ENCODE measurements at places on chromosomes 4 and X.

- DNase-seq = no peak
Measured at GRCh38 chrX:103347682-103348397, 8.5 kb upstream of the TCEAL9 start.

DNA sequence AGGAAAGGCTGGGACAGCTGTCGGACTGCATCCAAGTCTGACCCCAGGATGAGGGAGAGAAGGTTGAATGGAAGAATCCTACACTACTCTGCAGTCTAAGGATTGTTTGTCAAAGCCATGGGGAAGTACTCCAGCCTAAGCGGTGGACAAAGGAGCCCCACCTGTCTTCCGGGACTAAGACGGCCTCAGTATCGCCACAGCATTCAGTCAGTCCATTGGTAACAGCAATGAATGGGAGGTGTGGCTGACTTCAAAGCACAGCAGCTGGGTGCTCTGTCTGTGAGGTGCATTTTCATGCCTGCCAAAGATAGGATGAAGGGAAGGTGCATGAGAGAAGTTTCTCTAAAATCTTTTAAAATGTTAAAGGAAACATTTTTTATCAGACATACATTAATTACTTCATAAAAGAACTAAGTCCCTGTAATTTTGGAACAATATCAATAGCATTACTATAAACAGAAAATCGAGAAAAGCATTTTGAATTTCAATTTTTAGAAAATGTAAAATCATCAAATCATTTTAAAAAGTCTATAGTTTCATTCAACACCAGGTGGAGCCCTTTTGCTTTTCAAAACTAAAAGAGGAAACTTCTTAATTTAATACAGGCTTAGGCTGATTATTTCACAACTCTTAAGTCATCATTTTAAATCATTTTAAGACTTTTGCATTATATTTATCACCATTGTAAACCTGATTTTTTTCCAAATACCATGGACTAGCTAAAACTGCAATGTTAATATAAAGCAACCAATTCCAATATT is 27.6 kb upstream of the INTU start:
- peak; percentile 90 for DNase-seq

DNA sequence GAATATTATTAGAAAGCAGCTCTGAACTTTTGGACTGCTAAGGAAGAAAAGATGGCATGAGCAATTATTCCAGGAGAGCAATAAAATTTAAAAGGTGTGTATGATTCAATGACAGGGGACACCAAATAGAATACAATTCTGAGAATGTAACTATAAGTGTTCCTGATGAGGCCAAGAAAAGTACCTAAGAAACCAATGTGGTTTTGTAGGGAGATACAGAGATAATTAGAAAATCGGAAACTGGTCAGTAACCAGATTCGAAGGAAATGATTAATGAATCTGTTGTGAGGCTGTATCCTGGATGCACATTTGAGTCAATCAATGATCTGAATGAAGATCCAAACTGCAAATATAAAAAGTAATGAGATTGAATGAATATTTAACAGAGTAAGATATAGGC is 6.0 kb downstream of the NOA1 start:
- DNase-seq = no peak

DNA sequence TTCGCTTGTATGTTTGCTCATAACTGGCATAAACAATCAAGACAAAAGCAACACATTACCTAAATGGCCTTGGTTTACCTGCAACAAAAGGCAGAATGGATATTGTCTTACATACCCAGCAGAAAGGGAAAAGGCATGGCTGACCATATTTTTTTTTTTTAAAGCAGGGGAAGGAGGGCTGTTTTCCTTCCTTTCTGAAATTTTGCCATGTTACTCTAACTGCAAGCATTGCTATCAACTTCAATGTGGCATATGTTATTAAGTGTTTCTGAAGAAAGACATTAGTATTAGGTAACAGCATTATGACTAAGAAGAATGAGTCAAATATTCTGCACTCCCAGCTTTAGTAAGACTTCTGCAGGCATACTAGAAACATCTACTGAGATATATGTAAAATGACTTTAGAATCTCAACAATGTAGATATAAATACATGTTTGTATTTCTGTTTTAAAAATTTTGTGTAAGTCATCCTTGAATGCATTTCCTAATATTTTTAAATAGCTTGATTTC is 512.6 kb upstream of the FAM241A start:
- no peak for DNase-seq

GRCh38 chrX:72180539-72180938 is 1.0 kb upstream of the PIN4 start:
- DNase-seq = no peak

DNA sequence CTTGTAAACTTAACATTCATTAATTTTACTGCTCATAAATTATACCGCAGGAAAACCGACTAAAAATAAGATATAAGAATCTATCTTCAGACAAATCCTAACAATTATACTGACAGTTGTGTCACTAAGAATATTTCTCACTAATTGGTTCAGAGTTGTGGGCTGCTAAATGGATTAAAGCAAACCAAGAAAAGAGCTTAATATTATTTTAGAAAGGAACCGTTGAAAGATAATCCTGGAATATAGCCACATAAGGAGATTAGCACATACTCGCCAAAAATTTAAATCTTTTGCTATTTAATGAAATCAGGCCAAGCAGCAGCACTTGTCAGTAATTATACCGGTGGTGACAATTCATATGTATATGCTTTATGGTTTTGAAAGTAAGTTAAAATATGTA is 132.8 kb downstream of the SLIT2 start:
- DNase-seq = no peak

DNA sequence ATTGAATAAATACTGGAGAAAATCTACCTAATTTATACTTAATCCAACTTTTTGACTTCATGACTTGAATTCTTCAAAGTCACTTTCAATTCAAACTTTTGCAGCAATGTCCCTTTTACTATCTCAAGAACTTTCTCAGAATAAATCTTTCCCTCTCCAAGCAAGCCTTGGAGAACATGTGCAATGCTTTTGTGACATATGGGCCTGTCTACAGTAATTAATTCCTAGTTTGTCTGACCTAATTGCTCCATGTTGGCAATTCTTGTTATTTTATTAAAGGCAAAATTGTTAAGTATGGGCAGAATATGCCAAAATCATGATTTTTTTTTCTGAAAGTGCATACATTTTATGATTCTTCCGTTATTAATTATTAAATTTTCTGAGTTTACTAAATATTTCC is 1115.3 kb downstream of the PDHA2 start:
- DNase-seq = no peak

DNA sequence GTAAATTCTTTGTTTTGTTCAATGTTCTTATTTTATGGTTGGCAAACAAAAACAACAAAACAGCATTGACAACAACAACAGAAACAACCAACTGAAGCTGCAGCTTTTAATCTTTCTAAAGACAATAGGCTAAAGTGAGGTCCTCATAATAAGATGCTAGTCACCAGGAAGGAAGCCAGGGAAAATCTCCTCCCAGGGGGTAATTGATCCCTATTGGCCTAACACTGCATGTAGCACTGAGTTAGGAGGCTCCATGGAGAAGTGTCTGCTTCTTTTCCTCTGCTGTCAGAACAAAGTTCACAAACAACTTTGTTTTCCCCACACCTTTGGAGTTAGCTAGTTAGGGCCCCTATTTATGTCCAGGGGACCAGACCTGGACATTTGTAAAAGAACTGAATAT is 4.7 kb upstream of the LRAT start:
- no peak for DNase-seq

DNA sequence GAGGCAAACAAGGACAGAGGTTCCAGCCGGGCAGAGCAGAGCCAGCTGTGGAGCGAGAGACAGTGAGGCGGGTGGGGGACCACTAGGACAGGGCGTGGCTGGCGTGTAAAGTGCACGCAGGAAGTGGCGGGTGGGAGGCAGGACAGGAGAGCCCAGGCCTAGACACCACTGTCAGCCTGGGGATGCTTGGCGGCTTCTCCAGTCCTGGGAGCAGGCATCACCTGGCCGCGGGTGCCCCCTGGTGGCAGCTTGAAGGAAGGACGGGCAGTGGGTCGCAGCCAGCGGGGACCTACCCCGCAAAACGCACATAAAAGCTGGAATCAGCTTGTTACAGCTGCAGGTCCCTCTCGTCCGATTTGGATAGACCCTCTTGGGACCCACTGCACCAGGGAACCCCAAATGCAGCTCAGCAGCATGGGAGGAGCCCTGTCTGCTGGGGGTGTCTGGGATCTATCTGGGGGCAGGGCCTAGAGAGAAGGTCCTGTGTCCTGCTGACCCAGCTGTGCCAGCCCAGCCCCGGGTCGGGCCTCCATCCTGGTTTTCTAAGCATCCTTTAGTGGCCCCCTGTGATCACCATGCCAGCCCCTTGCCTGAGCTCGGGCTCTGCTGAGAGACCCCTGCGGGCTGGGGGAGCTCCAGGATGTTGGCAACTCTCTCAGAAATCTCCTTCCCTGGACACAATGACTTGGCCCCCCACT is 57.7 kb downstream of the WFS1 start:
- DNase-seq = peak; percentile 91

- DNase-seq = peak; percentile 79
Measured at GRCh38 chrX:10633722-10634121, 13.3 kb upstream of the MID1 start.

GRCh38 chrX:134717698-134718097 is 59.4 kb upstream of the PLAC1 start:
- no peak for DNase-seq

GRCh38 chr4:187387739-187388138 is 607.8 kb upstream of the ZFP42 start:
- DNase-seq = peak; percentile 56

DNA sequence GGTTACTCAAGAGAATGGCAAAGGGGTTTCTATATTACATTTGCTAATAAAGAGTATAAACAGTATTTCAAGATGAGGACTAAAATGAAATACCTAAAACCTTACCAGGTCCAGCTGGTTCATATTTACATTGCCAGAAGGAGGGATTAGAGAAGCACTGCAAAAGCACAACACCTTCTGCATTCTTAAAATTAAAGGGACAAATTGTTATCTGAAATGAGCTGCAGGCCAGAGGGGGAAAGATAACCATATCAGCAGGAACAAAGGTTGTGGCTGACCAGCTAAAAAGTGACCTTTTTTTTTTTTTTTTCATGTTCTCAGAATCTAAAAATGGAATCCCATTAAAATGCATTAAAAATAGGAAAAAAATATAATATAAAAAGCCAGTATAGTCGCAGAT is 39.7 kb downstream of the AFF2 start:
- DNase-seq = no peak

DNA sequence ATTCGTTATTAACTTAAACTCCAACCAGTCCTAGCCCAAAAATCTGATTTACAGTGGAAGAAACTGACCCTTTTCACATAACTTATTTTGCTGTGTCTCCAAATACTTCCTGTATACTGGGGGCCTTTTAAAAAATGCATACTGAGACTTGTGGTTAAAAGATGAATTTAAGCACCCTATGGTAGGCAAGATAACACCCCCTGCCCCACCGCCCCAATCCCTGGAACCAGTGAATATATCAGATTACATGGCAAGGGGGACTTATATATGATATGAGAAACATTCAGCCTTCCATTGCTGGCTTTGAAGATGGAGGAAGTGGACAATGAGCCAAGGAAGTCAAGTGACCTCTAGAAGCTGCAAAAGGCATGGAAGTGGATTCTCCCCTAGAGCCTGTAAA is 3.1 kb upstream of the CLCN3 start:
- DNase-seq = no peak

DNA sequence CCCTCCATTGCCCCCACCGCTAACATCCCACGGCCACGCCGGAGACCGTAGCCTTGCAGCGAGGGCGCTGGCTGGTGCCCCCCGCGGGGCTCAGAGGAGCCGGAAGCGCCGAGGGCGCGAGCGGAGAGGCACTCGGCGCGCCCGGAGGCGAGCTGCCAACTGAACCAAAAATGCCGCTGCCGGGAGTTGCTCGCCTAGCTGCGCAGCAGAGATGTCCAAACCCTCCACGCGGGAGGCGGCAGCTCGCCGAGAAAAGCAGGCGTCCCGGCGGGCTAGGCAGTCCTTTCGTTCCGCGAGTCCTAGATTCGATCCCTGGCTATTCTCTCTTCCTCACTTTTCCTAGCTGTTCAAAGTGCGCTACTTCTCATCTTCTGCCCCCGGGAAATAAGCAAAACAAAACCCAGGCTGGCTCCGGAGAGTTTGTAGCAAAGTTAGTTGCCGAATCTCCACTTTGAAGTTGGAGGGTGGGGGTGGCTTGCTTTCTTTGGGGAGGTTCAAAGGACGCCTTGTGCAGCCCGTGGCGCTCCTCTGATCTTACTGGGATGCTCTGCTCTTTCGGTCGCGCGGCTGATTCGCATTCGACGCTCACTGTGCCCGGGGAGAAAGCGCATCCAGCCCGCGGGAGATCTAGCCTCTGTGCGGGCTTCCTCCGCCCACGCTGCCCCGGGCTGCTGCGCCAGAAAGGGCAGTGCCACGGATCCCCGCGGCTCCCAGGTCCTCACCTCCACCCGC is 723 bp downstream of the NKX6-1 start:
- peak; percentile 68 for DNase-seq

- DNase-seq = no peak
Measured at GRCh38 chrX:109840585-109840984, 107.5 kb upstream of the ACSL4 start.

GRCh38 chr4:57550198-57550597 is 440.0 kb upstream of the IGFBP7 start:
- no peak for DNase-seq

DNA sequence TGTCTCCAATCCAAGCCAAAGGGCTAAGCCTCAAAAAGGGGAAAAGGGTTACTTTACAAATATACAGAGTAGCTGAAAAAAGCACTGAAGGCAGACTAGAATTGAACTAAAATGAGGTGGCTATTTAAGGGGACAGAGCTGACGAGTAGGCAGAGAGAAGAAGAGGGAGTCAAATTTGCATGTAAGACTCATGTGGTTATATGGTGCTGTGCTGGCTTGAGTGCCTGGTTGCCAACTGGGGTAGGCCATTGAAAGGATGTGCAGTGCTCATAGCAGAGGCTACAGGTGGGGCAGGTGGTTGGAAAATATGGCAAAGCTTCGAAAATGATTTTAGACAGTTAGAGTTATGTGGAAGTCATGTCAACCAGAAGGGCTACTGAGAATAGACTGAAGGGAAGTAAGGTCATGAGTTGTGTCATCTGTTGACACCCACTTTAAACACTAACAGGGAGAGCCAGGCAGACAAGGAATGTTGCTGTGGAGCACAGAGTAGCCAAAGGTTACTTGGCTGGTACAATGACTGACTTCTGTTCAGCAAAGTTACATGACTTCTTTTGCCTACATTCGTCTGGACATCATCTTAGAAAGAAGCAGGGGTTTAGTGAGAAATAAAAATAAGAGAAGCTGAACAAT is 1210.4 kb downstream of the ADGRL3 start:
- no peak for DNase-seq

- peak; percentile 90 for DNase-seq
Measured at GRCh38 chrX:131729295-131729694, 185.4 kb downstream of the OR13H1 start.

- no peak for DNase-seq
Measured at GRCh38 chr4:14711259-14711658, 291.0 kb upstream of the CPEB2 start.

GRCh38 chr4:12778191-12778590 is 705.9 kb downstream of the RAB28 start:
- no peak for DNase-seq

GRCh38 chr4:1225272-1226143 is 23.4 kb downstream of the CTBP1 start:
- DNase-seq = no peak
